ENCODE measurements at places on chromosomes 3 and 15. TPM values are rescaled to one million over a fixed set of nuclear protein-coding genes. Genes with fewer than 3 reads are reported as not detected.

The GALK2 gene
- total RNA-seq, result 24.7 TPM

- no peak for DNase-seq
Observed at GRCh38 chr3:16369276-16369675, 104.3 kb downstream of the OXNAD1 start.

DNA sequence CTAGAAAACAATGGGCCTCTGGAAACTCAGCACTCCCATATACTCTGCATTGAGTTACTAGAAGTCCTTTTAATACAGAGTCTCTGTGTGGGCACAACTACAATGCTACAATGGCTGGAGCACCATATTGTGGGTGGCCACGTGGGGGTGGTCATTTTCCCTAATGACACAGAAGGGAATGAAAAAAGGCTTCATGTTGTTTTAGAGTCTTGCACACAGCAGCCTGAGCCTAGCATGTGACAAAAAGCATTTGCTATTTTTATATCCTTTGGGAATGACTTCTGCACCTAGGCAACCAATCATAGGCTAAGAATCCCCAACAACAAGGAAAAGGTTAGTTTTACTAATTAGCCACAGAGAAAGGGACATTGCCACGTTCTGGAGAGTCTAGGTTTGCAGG is 120.6 kb downstream of the PPM1L start:
- no peak for DNase-seq

- DNase-seq, result no peak
Observed at GRCh38 chr3:85790445-85791030, 831.7 kb downstream of the CADM2 start.

- DNase-seq, result no peak
Observed at GRCh38 chr3:119551598-119551997, 7.8 kb downstream of the CD80 start.

GRCh38 chr3:104887069-104887468 is 479.6 kb upstream of the ALCAM start:
- DNase-seq, result no peak

DNA sequence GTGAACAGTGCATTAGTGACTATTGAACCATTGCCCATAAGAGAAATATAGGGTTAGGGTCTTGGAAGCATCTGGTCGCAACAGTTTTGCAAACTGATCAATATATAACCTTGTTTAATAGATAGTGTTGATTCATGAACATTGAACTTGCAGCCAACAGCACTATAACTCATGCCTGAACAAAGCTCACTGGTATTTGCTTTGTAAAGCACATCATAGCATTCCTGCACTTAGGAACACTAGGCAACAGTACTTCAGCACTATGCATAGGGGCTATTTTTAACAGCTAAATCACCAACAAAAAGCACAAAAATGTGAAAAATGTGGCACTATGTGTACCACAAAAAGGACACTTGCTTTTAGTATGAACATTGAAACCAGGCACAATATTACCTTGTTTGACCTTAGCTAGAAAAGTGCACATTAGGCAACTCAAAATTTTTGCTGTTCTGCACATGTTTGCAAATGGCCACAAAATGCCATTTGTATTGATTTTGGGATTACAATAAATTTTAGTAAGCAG is 68.0 kb downstream of the OXNAD1 start:
- DNase-seq, result no peak

DNA sequence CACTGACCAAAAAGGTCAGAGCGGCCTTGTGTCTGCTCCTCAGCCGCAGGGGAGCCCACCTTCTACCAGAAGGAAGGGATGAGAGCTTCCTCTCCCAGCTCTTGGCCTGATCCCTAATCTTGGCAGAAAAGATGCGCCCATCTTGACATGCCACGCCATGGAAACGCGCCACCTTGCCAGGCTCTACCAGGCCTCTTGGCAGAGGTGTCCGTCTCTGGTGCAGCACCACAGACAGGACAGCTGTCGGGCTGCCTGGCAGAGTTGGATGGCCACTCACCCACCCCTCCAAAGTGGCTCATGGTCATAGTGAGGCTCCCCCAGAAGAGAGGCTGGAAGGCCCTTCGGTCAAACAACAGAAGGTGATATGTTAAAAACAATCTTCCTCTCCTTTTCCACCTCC is 105.2 kb downstream of the LIPC start:
- no peak for DNase-seq

DNA sequence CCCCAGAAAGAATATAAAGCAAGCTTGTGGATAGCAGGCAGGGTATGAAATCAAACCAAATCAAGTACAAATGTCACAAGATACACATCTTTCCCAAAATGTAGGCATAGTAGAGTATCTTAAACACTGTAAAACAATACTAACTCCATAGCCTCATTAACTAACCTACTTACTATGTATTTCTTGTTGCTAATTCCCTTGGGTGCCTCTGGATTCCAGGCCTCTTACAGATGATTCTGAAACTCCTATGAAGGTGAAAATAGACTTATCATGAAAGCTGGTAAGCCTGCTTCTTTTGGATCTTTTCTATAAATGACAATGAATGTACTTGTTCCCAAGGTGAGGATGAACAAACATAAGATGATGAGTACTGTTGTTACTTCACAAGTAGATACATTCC is 93.8 kb downstream of the FRMD5 start:
- no peak for DNase-seq

- DNase-seq, result no peak
Observed at GRCh38 chr3:133762539-133762938, 16.3 kb downstream of the TF start.

DNA sequence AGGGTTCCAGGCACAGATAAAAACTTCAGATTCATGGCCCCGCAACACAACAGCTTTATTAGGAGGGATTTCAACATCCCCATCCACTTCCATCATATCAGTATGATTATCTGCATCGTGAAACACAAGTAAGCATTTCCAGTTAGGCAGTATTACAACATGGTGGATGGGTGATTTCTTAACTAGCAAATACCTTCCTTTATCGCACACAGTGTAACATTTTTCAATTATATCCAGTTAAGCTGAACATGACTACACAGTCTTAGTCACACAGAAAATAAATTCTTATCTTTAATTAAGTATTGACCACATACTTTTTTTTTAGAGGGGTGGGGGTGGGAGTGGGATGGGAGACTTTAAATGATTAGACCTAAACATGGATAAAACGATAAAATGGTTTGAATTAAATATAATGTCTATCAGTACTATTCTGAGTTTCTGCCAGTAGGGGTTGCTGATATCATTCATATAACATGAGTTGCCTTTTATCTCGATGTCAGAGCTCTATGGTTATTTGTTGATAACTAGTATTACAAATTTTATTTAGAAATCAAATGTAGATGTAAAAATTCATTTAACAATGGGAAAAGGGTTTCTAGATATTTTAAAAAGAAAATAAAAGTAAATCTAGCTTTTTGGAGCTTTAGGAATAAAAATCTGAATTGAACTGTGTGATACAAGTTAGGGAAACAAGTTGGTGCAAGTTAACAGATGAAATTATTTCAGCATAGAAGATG is 146.6 kb downstream of the TBL1XR1 start:
- no peak for DNase-seq

All from activated CD4-positive, alpha-beta T cell treated with anti-CD3 and anti-CD28 coated beads, Interleukin-2, amount 10 ng/mL, durations not matched to agents 24 days and 14 days (primary cell).